Stimulated activated CD8-positive, alpha-beta memory T cell treated with anti-CD3 and anti-CD28 coated beads, Interleukin-15, amount 100 ng/mL, for 1 hour (primary cell): ENCODE measurements at places on chromosomes 11 and 22.

- DNase-seq, result no peak
Observed at GRCh38 chr22:36860017-36860416, 789 bp upstream of the NCF4 start.

DNA sequence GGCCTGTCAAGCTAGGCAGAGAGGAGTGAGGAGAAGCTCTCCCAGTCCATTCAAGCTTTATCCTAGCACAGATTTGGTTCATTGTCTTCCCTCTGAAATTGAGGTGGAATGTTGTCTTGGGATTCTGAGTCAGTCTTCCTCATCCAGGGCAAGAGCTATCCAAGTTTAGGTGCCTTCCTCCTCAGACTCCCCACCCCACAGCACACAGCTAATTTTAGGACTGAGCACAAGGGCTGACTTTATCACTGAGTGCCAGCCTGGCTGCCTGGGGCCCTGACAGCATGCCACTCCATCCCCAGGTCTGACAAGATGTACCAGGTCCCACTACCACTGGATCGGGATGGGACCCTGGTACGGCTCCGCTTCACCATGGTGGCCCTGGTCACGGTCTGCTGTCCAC lies 2.6 kb downstream of the PGAP2 start:
- DNase-seq, result no peak

DNA sequence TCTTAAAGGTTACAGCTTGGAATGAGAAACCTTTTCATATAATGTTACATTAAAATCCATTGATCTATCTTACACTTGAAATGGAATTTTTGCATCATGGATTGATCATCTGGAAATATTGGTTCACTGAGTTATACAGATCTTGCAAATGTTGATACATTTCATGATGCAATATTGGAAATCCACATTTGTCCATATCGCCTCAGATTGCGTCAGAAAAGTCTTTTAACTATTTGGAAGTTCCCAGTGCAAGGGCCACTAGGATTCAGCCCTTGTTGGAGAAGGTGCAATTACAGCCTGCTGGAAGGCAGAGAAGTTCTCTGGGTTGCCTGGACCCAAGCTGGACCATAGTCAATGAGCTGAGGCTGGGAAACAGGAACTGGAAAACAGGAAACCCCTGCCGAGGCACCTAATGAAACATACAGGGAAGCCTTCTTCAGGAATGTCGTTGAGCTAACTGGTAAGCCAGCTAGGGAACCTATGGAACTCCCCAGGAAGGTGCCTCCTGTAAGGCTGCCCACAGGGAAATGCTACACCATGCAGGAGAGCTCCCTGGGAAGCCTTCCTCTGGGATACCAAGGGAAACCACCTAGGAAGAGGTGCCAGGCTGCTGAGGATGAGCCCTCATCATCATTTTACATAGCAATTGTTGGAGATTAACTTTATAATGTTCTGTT lies 600.4 kb upstream of the CADM1 start:
- no peak for DNase-seq

DNA sequence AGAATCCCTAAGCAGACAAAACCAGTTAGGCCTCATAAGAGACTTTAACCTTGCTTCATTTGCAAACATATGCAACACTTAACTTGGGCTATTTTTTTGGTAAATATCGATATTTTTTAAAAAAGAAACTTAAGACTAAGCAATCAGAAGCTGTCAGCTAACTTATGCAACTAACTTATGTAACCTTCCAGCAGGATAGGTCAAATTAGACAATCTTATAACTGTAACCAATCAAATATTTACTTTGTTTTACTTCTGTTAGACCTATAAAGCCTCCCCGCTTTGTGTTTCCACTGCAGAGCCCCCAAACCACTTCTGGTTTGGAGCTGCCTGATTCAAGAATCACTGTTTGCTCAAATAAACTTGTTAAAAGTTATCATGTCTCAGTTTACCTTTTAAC lies 8.0 kb downstream of the MSANTD4 start:
- no peak for DNase-seq

DNA sequence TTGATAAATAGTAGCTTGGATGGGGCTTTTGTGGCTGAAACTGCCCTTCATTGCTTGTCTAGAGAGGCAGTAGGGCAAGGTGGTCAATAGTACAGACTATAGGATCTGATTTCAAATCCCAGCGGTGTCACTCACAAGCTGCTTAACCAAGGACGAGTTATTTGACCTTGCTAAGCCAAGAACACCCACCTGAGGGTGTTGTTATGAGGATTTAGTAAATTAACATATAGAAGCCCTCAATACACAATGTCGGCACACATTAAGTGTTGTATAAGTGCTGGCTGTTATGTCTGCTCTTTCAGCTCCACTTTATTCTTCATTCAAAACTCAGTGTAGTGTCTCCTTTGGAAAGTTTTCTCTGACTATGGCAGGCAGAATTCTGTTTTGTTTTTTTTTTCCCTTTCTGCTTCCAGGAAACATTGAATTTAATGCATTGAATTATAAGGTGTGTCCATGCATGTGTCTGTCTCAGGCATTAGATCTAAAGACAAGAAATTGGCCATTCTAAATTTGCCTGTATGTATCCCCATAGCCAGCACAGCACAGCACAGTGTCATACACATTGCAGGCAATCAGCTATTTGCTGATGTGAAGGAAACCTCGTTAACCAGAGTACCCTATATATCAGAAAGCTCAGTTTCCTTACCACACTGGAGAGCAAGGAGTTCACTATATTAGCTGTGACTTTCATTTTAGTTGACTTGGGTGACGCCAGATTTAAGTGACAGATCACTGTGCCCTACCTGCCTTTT lies 212.1 kb downstream of the NELL1 start:
- DNase-seq, result no peak

DNA sequence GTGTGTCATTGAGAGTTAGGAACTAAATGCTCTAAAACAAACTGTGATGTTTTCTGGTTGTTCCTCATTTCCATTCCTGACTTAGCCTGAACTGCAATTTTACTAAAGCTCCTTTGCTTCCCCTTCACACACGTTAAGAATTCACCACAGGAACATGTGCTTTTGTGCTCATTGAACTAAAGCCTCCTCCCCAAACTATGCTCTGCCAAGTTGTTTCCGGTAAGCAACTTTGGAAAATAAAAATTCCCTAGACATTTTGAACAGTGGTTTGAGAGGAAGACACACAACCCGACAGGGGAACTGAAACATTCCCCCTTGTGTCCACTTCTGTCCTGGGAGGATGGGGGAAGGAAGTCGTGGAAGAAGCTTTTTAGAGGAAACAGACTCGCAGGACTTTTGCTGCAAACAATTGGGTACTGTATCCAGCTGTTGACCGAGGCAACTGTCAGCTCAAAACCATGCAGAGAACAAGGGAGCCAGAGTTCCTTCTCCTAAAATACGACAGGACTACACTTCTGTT lies 66.9 kb downstream of the GAB2 start:
- DNase-seq, result no peak
